ENCODE measurements at places on chromosomes 2 and 18. TPM values are rescaled to one million over a fixed set of nuclear protein-coding genes. Genes with fewer than 3 reads are reported as not detected.
A peak's percentile ranks its signal among the peaks of the same experiment; 100 is the strongest.

Gene NOSTRIN
- total RNA-seq = 70.0 TPM

Gene UNC80
- not detected for total RNA-seq

DNA sequence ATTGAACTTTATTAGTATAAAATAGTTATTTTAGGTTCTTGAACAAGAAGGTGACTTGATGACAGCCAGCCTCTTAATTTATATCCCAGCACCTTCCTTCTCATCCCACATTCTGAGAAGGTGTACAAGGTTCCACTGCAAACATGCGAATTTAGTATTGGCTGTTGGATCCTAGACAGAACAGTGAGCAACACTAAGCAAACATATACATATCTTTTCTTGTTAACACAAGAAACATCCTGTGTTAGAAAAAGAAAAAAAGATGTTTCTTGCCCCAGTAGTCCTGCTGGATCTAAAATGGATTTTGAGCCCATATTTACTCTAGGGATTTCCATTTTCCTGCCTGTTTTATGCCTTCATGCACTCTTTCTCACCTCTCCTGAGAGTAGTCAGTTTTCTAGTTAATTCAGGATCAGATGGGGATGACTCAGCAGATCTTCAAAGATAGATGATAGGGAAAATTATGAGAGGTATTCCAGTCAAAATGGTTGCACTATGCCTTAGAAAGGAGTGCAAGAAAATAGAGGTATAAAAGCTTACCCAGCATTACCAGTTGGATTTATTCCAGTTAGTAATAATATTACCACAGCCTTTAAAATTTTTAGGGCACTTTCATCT lies 336.5 kb downstream of the MEIS1 start:
- no peaks in the 10 kb centered on the region for H3K36me3 ChIP-seq
- no peaks in the 10 kb centered on the region for H3K27me3 ChIP-seq
- no peak overlapping the region for H3K4me3 ChIP-seq
- no peak overlapping the region for H3K27ac ChIP-seq
- DNase-seq = no peak

- DNase-seq = no peak
- no peak overlapping the region for H3K4me3 ChIP-seq
- H3K27me3 ChIP-seq = no peaks in the 10 kb centered on the region
- peaks cover 7% of the 10 kb centered on the region for H3K4me1 ChIP-seq
These were observed 113.4 kb downstream of the MIB1 start for GRCh38 chr18:21853775-21854552.

Gene ZNF513
- total RNA-seq = 14.2 TPM

DNA sequence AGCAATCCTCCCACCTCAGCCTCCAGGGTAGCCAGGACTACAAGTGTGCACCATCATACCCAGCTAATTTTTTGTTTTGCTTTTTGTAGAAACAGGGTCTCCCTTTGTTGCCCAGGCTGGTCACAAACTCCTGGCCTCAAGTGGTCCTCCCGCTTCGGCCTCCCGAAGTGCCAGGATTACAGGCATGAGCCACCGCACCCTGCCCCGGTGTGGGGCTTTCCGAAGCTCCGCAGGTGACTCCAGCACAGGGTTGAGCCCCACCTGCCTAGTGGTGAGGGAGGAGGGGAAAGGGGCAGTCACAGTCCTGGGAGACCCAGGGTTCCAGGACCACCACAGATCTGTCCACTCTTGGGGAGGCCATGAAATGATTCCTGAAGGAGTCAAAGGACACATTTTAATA lies 5.2 kb downstream of the PRLH start:
- no peak overlapping the region for H3K27ac ChIP-seq
- no peaks in the 10 kb centered on the region for H3K27me3 ChIP-seq
- H3K4me3 ChIP-seq = no peak overlapping the region
- peaks cover 8% of the 10 kb centered on the region for H3K4me1 ChIP-seq

GRCh38 chr2:120250640-120251039 lies 2.0 kb upstream of the RALB start:
- no peak for DNase-seq
- no peaks in the 10 kb centered on the region for H3K27me3 ChIP-seq
- no peak overlapping the region for H3K4me3 ChIP-seq
- peaks cover 29% of the 10 kb centered on the region for H3K4me1 ChIP-seq

Gene CSRNP3
- total RNA-seq = 1.9 TPM

DNA sequence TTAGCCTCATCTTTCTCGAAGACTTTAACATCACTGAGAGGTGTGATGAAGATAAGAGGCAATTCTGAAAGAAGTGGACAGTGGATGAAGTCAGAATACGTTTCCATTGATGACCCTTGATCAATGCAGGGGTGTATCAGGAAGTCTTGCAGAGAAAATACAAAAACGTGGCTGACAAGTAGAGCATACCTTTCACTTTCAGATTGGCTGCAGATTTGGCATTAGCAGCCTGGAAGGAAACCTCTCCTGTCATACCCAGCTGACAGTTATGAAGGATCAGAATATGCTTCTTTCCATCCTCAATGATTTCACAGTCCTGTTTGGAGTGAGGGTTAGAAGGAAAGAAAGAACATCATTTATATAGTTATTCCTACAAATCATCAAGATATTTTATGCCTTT lies 152.5 kb downstream of the PLEKHA3 start:
- no peak overlapping the region for H3K27ac ChIP-seq
- no peak overlapping the region for H3K4me3 ChIP-seq
- no peaks in the 10 kb centered on the region for H3K27me3 ChIP-seq
- H3K36me3 ChIP-seq = no peaks in the 10 kb centered on the region
- DNase-seq = no peak

GRCh38 chr18:50982802-50983179 lies 15.0 kb downstream of the ELAC1 start:
- H3K27ac ChIP-seq = no peak overlapping the region
- no peaks in the 10 kb centered on the region for H3K27me3 ChIP-seq
- H3K36me3 ChIP-seq = peaks cover 24% of the 10 kb centered on the region
- no peak for DNase-seq

DNA sequence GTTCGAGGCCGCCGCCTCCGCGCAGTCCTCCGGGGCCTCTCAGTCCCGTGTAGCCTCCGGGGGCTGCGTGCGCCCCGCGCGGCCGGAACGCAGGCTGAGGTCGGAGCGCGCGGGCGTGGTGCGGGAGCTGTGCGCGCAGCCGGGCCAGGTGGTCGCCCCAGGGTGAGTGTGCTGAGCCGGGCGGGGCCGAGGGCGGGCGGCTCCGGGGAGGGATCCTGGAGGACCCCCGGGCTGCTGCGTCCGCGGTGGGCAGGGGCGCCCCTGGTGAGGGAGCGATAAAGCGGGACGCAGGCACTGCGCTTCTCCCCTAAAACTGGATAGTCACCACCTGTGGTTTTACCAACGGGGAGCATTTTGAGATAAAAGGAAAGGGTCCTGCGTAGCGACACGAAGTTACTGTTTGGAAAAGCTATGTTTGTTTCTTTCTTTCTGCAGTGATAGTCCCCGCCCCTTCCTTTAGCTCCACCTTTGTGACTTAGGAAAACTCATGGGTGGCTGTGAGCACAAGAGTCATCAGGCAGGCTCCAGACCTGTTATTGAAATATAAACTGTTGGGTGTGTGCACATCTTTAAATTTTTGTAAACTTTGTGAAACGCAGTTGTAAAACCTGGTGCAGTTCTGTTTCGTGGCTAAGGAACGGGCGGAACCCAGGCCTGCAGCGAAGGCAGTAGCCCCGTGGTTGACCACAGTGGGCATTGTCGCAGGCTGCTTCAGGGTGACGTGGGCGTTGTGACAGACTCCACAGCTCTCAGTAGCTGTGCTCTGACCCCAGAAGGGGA lies 687 bp downstream of the CTDP1 start:
- no peaks in the 10 kb centered on the region for H3K27me3 ChIP-seq
- peaks cover 26% of the 10 kb centered on the region for H3K4me1 ChIP-seq
- peak overlapping the region; percentile 63 for H3K4me3 ChIP-seq
- DNase-seq = no peak
- H3K27ac ChIP-seq = peak overlapping the region; percentile 99

Gene RTTN
- total RNA-seq = 13.0 TPM

DNA sequence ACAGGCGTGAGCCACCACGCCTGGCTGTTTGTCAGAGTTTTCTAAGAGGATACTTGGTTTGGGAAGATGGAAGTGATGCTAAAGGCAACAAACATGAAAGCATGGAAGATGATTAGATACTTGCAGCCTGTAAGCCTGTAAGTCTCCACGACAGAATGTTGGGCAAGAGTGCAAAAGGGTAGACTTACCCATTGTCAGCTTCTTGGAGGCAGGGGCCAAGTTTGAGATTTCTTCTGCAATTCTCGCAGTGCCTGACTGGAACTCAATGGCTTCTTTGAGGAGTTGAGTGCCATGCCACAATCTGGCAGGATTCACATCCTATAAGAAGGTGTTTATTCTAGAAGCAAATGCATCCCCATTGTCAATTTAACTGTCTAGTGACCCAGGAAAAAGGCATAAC lies 70.1 kb upstream of the EFEMP1 start:
- H3K4me1 ChIP-seq = peaks cover 11% of the 10 kb centered on the region
- no peaks in the 10 kb centered on the region for H3K27me3 ChIP-seq
- H3K36me3 ChIP-seq = no peaks in the 10 kb centered on the region

- no peak overlapping the region for H3K4me3 ChIP-seq
- no peak overlapping the region for H3K27ac ChIP-seq
- no peaks in the 10 kb centered on the region for H3K4me1 ChIP-seq
These were observed 82.7 kb downstream of the SCG2 start for GRCh38 chr2:223519471-223519870.
